ENCODE measurements at places on chromosomes 12 and 14.

DNA sequence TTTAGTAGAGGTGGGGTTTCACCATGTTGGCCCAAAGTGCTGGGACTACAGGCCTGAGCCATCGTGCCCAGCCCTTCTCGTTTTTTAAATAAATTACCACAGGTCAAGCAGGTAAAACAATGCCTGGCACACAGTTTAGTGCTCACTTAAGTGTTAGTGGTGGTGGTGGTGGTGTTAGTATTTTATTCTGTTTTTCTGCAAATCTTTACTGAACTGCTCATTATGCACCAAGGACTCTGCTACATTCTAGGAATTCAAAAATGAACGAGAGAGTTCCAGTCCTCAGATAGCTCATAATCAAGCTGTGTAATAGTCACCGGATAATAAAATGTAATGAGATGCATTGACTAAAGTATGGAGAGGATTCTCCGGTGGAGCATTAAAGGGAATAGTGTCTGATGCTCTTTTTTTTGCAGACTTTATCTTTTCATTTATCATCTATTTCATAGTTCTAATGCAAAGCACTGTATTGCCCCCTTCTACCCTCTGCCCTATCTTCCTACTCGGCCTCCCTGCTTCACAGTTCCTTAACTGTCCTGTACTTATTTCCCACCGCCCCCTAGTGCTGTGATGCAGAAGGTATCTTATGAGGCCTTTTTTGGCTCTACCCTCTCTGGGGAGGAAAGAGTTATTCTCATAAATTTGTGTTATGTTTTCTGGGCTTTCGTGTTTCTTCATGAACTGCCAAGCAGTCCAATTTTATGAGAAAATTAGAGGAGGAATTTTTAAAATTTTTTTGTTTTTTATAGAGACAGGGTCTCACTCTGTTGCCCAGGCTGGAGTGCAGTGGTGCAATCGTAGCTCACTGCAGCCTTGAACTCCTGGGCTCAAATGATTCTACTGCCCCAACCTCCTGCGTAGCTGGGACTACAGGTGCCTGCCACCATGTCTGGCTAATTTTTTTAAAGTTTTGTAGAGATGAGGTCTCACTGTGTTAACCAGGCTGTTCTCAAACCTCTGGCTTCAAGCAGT lies 1.0 kb downstream of the ITFG2 start:
- DNase-seq = no peak

DNA sequence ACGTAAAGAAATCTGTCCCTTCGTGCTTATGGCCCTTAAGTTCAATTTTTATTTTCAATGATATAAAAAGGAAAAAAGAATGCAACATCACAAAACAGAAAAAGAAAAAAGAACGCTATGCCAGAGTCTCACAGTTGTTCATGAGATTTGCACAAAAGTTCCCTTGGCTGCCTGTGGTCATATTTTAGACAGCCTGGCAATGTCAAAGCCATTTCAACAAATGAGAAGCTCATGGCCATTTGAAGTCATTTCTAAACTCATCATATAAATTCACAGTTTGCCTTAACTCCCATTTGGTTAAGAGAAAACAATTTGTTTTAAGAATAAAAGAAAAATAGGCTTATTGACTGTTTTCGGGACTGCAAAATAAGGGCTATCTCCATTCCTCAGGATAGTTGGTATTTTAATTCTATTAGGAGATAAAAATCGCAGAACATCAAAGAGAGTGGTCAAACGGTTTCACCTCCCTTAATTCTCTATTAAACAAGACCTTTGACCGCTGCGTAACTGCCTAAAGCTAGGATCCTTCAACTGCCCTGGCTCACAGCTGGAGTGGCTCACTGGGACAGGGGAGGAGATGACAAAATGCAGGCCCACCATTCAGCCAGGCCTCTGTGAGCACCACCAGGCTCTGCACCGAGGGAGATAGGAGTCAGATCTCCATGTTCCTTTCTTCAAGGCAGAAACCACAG lies 119.2 kb upstream of the DAAM1 start:
- DNase-seq = no peak

- DNase-seq = no peak
Measured at GRCh38 chr14:37019488-37019887, 152.9 kb downstream of the SLC25A21 start.

DNA sequence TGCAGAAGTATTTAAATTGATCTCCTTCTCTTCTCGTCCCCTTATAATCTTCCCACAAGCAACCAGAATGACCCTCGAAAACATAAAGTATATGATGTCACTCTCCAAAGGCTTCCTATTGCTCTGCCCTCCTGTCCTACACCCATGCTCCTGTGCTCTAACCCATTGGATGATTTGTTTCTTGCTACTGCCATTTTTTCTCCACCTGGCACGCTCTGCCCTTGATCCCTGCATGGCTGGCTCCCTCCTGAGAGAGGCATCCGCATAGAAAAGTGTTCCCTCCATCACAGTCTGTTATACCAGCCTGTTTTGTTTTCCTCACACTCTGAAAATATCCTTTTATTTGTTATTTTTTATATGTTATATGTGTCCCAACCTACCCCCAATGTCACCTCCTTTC lies 19.8 kb downstream of the MYRFL start:
- DNase-seq = no peak

GRCh38 chr12:1806301-1807086 lies 13.9 kb upstream of the LRTM2 start:
- DNase-seq = no peak

GRCh38 chr12:94609917-94610443 lies 40.4 kb downstream of the TMCC3 start:
- no peak for DNase-seq

DNA sequence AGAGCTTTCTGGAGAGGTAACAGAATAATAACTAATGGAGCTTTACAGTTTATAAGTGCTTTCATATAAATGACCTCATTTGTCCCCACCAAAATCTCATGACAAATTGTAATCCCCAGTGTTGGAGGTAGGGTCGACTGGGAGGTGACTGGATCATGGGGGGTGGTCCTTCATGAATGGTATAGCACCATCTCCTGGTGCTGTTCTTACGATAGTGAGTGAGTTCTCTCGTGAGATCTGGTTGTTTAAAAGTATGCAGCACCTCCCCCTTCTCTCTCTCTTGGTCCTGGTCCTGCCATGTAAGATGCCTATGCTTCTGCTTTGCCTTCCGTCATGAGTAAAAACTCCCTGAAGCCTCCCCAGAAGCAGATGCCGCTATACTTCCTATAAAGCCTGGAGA lies 423.3 kb upstream of the GARIN6 start:
- no peak for DNase-seq

GRCh38 chr12:89775063-89775985 lies 66.7 kb upstream of the ATP2B1 start:
- DNase-seq = no peak

- no peak for DNase-seq
Measured at GRCh38 chr12:32705783-32706182, 26.7 kb downstream of the DNM1L start.

DNA sequence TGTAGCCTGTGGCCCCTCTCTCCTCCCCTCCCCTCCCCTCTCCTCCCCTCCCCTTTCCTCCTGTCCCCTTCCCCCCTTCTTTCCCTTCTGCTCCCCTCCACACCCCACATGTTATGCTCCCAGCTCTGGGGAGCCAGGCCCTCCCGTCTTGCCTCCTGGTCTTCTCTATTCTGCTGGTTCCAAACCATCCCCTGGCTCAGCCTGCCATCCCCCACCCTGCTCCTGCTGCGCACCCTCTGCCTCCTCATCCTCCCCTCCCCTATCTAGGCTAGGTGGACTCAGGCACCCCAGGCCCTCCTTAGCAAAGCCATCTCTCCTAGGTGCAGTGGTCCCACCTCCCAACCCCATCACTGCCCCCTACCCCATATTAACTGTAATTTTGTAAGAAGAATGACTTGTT lies 99.5 kb downstream of the CALM1 start:
- DNase-seq = no peak
